ENCODE measurements at places on chromosomes 7 and 10. TPM values are rescaled to one million over a fixed set of nuclear protein-coding genes. Genes with fewer than 3 reads are reported as not detected.

- H3K4me1 ChIP-seq, result no peaks in the 10 kb centered on the region
- H3K36me3 ChIP-seq, result peaks cover 16% of the 10 kb centered on the region
- no peak overlapping the region for H3K4me3 ChIP-seq
- no peak for DNase-seq
- H3K27me3 ChIP-seq, result no peaks in the 10 kb centered on the region
These were observed 38.0 kb downstream of the NOC3L start for GRCh38 chr10:94324609-94325233.

DNA sequence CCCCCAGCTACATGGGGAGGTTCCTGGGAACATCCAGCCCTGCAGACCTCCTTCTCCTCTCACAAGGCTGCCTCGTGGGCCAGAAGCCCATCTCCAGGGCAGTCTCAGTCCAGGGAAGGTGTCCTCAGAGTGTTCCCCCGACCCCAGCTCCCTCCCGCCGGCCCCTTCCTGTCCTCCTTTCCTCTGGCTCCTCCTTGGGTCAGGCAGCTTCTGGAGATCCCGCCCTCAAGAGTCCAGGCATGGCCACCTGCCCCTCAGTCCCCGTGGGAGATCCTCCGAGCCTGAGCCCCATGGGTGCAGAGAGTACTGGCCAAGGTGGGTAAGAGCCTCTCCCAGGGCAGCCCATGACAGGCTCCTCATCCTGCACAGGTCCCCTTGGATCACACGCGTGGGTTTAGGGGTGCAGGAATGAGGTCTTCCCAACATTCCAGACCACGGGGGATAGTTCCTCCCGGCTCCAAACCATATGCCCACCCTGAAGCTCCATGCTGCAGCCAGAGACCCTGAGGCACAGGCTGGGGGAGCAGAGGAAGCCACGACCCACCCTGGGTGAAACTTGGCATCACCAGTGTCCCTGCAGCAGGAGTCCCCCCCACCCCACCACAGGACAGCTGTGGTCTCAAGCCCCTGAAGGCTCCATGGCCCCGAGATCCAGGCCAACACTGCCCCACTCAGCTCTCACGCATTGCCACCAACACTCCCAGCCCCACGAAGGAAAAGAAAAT, 65.5 kb downstream of the OAT start:
- DNase-seq, result no peak
- H3K27me3 ChIP-seq, result no peaks in the 10 kb centered on the region
- no peaks in the 10 kb centered on the region for H3K36me3 ChIP-seq

DNA sequence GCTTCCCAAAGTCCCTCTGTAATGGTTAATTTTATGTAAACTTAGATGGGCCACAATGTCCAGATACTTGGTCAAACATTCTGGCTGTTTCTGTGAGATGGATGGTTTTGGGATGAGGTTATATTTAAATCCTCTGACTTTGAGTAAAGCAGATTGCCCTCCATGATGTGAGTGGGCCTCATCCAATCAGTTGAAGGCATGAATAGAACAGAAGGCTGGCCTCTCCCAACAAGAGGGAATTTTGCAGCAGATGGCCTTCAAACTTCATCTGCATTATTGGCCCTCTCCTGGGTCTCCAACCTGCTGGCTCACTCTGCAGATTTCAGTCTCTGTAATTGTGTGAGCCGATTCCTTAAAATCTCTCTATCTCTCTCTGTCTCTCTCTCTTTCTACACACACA, 362.3 kb downstream of the GRID1 start:
- H3K27ac ChIP-seq, result no peak overlapping the region
- no peak for DNase-seq
- H3K36me3 ChIP-seq, result no peaks in the 10 kb centered on the region
- H3K27me3 ChIP-seq, result no peaks in the 10 kb centered on the region

DNA sequence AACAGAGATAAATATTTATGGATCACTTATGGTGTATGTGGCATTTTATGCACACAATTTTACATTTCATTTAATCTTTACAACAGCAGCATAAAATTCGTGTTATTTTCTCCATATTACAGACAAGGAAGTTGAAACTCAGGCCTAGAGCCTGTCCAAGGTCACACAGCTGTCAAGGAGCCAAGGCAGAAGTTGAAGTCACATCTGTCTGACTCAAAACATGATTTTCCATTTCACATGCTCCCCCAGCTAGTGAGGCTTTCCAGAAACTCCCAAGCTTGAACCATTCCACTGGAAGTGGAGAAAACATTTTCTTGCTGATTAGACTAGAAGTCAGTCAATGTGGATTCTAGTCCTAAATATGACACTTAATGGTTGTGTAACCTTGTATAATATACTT, 110.5 kb downstream of the HECTD2 start:
- H3K4me1 ChIP-seq, result no peaks in the 10 kb centered on the region
- no peak overlapping the region for H3K27ac ChIP-seq
- H3K36me3 ChIP-seq, result no peaks in the 10 kb centered on the region
- no peak overlapping the region for H3K4me3 ChIP-seq
- DNase-seq, result no peak

Gene IGFBP1
- not detected for total RNA-seq

DNA sequence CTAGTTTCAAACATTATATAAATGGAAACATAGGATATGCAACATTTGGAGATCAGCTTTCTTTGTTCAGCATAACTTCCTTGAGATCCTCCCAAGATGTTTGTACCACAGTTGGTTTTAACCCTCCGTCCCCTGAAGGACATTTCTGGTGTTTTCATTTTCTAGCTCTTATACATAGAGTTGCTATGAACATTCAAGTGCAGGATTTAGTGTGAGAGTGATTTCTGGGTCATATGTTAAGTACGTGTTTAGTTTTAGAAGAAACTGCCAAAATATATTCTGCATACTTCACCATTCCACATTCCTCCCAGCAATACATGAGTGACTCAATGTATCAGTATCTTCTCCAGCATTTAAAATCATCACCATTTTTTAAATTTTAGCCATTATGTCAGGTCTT, 588.7 kb upstream of the PFKP start:
- H3K36me3 ChIP-seq, result no peaks in the 10 kb centered on the region
- no peak overlapping the region for H3K27ac ChIP-seq
- no peak for DNase-seq
- H3K4me1 ChIP-seq, result no peaks in the 10 kb centered on the region
- H3K27me3 ChIP-seq, result no peaks in the 10 kb centered on the region
- no peak overlapping the region for H3K4me3 ChIP-seq

Gene NRCAM
- 0.52 TPM for total RNA-seq
